ENCODE measurements at places on chromosomes 4 and X.

- DNase-seq = no peak
These were observed 105.6 kb downstream of the IRF2 start for GRCh38 chr4:184368731-184369130.

GRCh38 chr4:7212101-7212674, 19.9 kb downstream of the SORCS2 start:
- no peak for DNase-seq

- no peak for DNase-seq
These were observed 379.4 kb downstream of the ZNF674 start for GRCh38 chrX:46165866-46166265.

DNA sequence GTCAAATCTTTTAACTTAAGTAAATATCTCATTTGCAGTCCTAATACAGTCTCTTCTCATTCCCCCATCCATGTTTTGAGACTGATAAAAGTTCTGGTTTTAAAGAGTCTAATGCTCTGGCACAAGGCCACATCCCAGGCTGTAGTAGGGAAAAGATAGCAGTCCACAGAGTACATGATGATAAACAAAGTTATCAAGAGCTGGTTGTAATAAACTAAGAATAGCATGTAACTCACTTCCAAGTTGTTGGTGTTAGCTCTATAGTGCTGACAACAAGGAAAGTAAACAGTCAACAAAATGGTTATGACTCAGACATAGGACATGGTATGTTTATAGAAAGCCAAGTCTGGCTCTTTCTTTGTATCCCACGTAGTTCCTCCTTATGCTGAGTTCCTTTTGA, 21.8 kb upstream of the AREG start:
- DNase-seq = no peak

GRCh38 chr4:65597697-65598096, 72.6 kb downstream of the EPHA5 start:
- no peak for DNase-seq

- DNase-seq = no peak
These were observed 109.6 kb downstream of the ANXA3 start for GRCh38 chr4:78661086-78661690.

GRCh38 chrX:70244881-70245280, 10.4 kb downstream of the AWAT1 start:
- DNase-seq = no peak

- no peak for DNase-seq
These were observed 535.9 kb downstream of the IQCM start for GRCh38 chr4:149279776-149280175.

- no peak for DNase-seq
These were observed 2.5 kb downstream of the GALNT7 start for GRCh38 chr4:173171098-173171497.

GRCh38 chr4:85829276-85830051, 354.5 kb downstream of the ARHGAP24 start:
- no peak for DNase-seq

- DNase-seq = no peak
These were observed 30.4 kb downstream of the TAF1 start for GRCh38 chrX:71396576-71396975.

DNA sequence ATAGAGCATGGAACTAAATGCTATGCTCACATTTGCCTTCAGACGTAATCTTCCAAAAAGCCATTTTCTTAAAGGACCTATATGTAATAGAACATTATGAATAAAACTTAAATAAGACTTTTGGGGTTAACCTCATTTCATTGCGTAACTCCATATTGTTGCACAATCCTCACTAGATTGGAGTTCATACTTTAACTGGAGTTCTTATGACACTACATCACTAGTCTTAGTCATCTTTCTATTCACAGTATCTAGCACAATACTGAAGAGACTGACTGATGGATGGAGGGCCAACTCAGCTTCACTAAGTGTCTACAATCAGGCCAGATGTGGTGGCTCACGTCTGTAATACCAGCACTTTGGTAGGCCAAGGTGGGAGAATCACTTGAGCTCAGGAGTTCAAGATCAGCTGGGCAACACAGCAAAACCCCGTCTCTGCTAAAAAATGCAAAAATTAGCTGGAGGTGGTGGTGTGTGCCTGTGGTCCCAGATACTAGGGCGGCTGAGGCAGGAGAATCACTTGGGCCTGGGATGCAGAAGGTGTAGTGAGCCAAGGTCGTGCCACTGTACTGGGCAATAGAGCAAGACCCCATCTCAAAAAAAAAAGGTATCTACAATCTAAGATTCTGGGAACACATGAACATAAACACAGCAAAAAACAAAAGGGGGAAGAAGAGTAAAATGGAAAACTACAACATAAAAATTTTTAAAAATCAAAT, 80.8 kb upstream of the MAB21L2 start:
- DNase-seq = no peak

DNA sequence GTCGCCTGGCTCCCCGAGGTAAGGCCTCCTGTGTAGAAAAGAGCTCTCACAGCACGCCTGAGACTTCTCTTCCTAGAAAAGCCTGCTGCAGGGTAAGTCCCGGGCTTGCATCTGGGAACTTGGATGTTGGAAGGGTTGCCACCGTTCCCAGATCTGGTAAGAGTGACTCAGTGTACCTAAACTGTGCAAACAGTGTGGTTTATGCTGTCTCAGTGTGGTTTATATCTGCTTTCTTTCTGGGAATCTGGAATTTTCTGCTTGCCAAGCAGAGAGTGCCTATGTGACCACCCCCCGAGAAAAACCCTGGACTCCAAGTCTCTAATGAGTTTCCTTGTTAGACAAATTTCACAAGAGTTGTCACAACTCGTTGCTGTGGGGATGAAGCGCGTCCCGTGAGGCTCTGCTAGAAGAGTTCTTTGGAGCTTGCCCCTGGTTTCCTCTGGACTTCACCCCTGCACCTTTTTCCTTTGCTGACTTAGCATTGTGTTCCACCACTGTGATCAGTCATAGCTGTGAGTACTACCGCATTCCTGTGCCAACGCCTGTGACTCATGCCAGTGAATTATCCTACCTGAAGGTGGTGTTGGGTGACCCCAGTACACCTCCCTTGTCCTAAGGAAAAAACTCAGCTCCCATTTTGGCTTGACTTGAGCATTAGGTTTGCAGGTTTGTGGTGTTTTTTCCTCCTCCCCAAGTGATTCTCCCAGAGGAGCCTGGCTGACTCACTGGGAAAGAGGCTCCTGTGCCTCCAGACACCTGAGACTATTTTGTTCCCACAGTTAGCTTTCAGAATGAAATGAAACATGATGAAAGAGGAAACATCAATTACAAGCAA, 14.5 kb downstream of the SLC2A9 start:
- DNase-seq = peak; percentile 55

DNA sequence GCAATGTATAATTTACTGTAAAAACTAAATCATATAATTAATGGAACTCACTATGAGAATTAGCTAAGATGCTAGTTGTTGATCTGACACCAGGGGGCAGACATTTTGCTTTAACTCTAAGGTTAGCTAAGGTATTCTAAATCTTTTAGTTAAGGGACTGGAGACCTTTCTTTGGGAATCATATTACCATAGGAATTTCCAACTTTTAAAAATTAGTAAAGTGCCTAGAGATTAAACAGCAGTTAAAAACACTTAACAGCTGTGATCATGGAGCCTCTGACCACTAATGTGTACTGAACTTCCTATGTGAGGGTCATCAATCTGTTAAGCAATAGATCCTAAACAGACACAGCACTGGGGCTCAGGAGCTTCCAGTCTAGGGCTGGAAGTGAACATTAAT, 226.6 kb downstream of the NSUN7 start:
- no peak for DNase-seq

GRCh38 chr4:141432000-141432712, 204.2 kb upstream of the IL15 start:
- no peak for DNase-seq

DNA sequence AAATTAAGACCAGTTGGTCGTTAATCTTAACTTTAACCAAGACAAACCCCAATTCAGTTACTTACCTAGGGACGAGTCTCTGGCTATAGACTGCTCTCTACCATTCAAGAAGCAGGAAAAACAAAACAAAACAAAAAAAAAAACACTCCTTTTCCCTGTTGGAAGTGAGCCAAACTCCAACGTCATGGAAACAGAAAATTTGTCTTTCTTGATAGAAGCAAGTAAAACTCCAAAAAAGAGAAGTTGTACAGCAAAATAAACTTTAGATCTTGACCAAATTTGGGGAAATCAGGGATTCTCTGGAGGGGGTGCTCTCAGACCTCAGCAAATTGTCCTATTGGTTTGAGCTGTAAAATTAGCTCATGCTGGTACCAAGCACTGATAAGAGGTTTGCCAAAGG, 3.7 kb downstream of the CNGA1 start:
- no peak for DNase-seq

- DNase-seq = no peak
These were observed 75.6 kb upstream of the FAM9C start for GRCh38 chrX:13120017-13120416.

GRCh38 chr4:6368601-6369000, 99.0 kb downstream of the WFS1 start:
- DNase-seq = no peak

DNA sequence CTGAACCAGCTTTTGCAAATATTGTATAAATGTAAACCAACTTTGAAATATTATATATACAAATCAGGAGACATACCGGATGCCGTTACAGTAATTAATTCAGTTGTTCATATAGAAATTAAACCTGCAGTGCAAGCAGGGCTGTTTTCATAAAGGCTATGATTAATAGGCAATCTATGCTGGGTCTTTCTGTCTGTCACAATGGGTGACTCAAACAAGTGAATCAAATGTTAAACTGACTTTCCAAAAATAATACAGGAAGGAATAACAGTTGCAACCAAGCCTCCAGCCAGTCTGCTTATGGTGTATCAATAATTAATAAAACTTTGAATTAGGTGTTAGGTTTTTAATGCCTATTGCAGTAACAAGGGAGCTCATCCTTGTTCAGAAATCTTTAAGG, 43.9 kb downstream of the GABRB1 start:
- DNase-seq = no peak
